ENCODE measurements at places on chromosomes 6 and 20.

GRCh38 chr20:59320854-59321647 lies 20.6 kb downstream of the EDN3 start:
- DNase-seq, result no peak

DNA sequence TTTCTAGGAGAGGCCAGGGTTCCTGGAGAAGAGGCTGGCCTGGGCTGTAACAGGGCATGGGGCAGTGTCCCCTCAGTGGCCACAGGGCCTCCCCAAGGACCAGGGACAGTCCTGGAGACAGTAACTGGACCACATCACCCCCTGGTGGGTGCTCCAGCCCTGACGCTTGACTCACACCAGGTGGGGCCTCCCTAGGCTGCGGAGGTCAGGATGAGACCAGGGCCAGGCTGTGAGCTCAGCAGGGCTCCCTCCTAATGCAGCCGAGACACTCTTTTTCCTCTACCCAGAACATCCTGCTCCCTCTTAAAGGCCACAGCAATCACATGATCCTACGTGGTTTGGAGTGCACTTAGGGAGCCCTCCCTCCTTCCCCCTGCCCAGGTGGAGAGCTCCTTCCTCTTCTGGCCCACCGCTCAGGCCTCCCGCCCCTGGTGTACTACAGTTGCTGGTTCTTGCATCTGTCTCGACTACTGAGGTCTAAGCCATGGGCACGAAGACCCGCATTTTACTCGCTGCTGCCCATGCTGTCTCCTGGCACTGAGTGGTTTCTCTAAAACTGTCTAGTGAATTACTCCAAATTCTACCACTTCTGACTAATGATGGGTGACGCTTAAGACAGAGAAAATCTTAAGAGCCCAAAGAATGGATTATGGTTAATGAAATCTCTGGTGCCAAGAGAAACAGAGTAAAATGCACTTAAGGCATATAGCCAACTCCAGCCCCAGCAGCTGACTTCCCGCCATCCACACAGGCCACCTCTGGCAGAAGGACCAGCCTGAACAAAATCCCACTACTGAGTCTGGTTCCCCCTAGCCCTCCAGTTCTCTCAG lies 166.1 kb upstream of the CST7 start:
- DNase-seq, result no peak

DNA sequence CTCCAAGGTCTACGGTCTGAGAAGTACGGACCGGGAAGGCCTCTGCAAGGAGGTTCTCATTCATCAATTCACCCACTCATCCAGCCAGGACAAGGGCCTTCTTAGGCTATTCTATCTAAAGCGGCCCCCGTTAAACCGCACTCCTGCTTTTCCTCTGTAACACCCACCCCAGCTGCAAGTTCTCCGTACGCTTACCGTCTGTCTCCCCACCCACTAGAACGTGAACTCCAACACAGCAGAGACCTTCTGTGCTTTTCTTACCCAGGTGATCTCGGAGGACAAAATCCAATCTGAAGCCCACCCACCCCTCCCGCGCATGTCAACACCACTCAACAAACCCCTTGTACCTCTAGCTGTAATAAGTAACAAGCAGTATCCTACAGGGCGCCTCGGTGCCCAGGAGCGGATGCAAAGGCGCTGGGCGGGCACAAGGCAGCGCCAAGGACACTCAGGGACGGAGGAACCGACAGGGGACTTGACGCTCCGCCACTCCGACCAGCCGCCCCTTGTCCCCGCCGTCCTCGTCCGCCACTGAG lies 351 bp downstream of the AURKA start:
- peak; percentile 10 for DNase-seq

GRCh38 chr6:115071962-115072361 lies 729.1 kb upstream of the HS3ST5 start:
- DNase-seq, result no peak

- no peak for DNase-seq
Measured at GRCh38 chr6:33306356-33306755, 7.5 kb downstream of the TAPBP start.

DNA sequence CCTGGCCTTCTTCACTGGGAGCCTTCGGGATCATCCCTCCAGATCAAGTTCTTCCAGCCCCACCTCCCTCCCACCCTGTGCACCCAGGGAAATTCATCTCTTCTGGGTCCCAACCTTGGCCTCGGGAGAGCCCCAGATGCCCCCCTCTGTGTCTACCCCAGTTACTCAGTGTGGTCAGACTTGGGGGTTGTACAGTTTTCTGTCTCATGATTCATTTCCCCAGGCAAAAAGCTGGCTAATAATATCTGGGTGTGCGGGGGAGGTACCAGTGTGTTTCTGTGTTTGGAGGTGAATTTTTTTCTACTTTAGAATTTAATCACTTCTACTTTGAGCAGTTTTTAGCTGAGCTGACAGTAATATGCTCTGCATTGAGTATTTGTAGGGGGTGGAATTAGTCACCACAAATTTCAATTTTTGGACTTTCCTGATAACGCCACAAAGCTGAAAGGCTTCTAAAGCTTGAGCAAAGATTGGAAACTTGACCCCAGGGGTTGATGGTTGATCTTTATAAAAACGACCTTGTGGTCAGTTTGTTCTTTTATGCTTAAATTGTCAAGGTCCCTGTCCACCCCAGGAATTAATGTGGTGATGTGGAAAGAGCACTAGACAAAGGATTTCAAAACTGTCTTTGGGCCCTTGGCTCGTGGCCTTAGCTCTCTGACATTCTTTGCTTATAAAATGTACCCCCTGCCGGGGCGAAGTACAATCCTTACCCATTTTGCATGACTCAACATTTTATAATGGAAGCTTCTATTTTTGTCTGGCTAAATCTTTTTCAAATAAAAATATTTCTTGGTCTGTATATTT lies 284.7 kb upstream of the TAB2 start:
- DNase-seq, result peak; percentile 84

- DNase-seq, result no peak
Measured at GRCh38 chr6:16704401-16705045, 56.7 kb downstream of the ATXN1 start.

- DNase-seq, result no peak
Measured at GRCh38 chr20:41234041-41234440, 83.5 kb downstream of the ZHX3 start.

GRCh38 chr20:40938020-40938419 lies 90.6 kb upstream of the TOP1 start:
- DNase-seq, result no peak

- DNase-seq, result no peak
Measured at GRCh38 chr20:19915111-19915798, 101.9 kb upstream of the NAA20 start.

- no peak for DNase-seq
Measured at GRCh38 chr20:63741676-63742380, 2.3 kb downstream of the SLC2A4RG start.

DNA sequence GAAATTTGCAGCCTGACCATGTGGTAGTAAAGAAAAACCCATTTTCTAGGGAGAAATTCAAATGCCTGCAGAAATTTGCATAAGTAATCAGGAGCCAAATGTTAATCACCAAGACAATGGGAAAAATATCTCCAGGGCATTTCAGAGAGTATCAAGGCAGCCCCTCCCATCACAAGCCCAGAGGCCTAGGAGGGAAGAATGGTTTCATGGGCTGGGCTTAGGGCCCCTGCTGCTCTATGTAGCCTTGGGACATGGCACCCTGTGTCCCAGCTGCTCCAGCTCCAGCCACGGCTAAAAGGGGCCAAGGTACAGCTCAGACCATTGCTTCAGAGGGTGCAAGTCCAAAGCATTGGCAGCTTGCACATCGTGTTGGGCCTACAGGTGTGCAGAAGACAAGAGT lies 117.2 kb upstream of the RALGAPA2 start:
- no peak for DNase-seq

GRCh38 chr6:37967651-37968050 lies 148.1 kb downstream of the ZFAND3 start:
- no peak for DNase-seq

DNA sequence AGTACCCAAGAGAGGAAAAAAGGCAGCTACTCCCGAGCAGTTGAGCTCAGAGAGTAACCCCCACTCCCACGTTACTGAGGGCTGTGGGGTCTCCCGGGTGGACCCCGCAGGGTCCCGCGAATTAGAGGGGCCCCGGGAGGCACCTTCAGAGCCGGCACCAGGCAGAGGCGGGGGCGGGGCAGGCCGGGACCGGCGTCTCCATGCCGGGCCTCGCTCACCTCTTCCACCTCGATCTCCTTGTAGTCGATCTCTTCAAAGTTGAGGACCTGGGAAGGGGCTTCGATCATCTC lies 381 bp downstream of the MAP3K7 start:
- DNase-seq, result peak; percentile 11

- DNase-seq, result no peak
Measured at GRCh38 chr20:40080041-40080652, 608.9 kb downstream of the MAFB start.

DNA sequence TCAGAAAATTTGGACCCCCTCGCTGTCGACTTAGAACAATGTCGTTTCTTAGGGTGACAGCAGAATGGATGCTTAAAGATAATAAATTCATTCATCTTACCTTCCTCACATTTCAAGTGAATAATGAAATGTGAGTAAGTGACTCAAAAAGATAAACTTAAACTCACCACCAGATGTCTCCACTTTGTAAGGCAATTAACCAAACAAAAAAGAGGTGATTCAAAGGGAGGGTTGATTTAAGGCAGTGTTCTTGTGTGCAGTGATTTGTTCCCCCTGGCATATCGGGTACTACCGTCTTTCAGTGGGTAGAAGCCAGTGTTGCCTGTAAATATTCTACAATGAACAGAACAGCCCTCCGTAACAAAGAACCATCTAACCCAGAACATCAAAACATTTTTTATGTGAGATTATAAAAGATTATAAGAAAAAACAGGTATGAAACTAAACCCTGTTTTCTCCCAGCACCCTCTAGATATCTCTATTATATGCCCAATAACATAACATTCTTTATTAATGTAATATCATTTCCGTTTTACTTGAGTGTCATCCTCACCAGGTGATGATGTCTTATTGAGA lies 589.7 kb downstream of the CBLN4 start:
- DNase-seq, result peak; percentile 43

DNA sequence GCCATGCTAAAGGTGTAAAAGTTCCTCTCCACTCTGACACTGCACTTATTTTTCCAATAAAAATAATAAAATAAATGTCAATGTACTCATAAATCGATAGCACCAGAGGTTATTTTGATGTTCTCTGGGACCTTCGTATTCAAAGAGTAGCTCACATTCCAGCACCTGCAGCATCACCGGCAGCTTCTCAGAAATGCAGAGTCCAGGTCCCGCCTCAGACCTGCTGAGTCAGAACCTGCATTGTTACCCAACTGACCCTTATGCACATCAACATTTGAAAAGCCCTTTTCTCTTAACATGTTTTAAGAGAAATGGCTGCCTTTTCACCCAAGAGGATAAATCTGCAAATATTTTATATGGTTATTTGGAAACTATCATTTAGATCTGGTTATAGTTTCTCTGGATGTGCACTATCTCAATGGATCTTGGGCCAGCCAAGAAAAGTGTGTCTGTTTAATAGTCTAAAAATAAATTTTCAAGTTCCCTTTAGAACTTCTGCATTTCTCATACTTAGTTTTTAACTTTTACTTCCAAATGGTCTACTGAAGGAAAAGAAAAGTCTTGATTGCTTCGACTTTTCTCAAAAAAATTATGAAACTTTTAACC lies 216.2 kb upstream of the PRDM1 start:
- DNase-seq, result no peak

DNA sequence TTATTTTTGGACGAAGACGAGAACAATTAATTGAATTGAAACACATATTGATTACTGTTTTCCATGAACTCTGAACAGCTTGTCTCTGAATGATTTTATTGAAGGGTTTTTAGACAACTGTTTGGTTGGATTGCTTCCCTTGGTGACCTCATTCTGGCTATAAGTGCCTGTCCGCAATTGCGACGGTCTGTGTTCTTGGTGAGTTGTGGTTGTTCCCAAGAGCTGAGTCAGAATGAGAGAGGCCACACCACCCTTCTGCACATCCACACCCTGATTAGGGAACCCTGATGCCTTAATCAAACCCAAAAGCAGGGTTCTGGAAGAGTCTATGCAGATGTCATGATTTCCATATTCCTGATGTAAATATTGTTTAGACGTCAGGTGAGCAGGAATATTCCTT lies 747.0 kb downstream of the PTPRT start:
- DNase-seq, result no peak

DNA sequence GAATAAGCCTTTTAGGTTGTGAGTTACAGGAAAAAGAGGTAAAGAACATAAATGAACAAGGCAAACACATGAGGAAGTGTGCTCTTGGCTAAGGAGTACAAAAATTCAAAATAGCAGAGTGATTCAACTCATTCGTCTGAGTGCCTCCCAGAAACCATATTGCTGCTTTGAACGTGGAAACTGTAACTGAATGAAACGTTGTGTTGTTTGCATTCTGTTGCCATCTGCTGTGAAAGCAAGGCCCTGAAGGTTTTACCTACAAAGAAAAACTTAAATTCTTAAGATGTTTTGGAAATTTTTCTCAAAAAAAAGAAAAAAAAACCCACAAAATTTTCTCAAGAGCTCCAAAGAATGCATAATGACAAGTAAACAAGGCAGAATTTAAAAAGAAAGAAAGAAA lies 375.4 kb upstream of the HS3ST5 start:
- DNase-seq, result no peak

- peak; percentile 17 for DNase-seq
Measured at GRCh38 chr6:15184441-15184861, 61.4 kb upstream of the JARID2 start.

GRCh38 chr6:31272436-31272835 lies 544 bp upstream of the HLA-C start:
- peak; percentile 8 for DNase-seq

- no peak for DNase-seq
Measured at GRCh38 chr6:1941534-1941933, 303.9 kb downstream of the GMDS start.

- DNase-seq, result no peak
Measured at GRCh38 chr20:32115211-32115767, 5.8 kb downstream of the TM9SF4 start.

- no peak for DNase-seq
Measured at GRCh38 chr6:13059026-13059425, 269.3 kb downstream of the TBC1D7 start.

DNA sequence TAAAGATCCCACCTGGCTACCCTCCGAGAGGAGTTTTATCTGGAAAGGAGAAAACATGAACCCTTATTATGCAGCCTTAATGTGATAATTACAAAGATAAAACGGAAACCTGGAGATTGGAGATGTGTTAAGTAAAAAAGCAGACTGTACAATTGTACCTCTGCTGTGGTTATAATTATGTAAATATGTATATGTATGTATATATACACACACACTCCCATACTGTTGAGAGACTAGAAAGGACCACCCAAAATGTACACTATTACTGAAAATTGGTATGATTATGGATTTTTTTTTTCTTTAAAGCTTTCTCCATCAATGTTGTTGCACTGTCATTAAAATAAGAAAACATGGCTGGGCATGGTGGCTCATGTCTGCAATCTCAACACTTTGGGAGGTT lies 72.1 kb upstream of the BCLAF1 start:
- no peak for DNase-seq

DNA sequence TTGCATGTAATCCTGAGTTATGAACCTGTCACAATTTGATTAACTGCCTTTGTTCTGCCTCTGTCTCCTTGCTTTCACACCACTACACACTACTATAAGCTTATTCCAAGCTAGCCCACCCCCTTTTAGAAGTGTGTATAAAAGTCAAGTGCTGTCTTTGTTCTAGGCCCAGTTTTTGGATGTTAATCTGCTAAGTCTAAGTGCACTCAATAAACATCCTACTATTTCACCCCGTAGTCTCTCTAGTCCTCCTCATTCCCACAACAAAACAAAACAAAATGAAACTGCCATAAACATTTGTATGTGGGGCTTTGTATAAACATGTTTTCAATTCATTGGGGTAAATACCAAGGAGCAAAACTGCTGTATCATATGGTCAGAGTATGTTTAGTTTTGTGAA lies 16.1 kb upstream of the SPACA1 start:
- no peak for DNase-seq

GRCh38 chr20:2282181-2282580 lies 13.6 kb upstream of the TGM3 start:
- no peak for DNase-seq

All from kidney tubule cell (primary cell).